ENCODE measurements at places on chromosomes 5 and 9.

- no peak for DNase-seq
Observed at GRCh38 chr5:417301-418161, 25.4 kb upstream of the EXOC3 start.

DNA sequence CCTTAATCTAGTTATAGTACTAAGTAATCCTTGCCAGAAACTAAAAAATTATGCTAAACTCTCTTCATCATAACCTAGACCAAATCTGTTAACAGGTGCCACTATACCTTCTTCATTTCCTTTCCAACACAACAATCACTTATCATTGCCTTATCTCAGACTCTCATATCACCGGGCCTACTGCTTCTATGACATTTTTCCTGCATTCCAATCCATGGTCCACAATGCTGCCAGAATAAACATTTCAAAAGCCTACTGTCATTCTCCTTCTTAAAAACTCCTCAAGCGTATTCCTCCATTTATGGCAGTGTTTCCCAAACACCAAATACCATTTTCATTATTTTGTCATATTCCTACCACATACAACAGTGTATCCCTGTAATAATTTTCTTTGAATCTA lies 6.5 kb downstream of the PPP6C start:
- DNase-seq = no peak

DNA sequence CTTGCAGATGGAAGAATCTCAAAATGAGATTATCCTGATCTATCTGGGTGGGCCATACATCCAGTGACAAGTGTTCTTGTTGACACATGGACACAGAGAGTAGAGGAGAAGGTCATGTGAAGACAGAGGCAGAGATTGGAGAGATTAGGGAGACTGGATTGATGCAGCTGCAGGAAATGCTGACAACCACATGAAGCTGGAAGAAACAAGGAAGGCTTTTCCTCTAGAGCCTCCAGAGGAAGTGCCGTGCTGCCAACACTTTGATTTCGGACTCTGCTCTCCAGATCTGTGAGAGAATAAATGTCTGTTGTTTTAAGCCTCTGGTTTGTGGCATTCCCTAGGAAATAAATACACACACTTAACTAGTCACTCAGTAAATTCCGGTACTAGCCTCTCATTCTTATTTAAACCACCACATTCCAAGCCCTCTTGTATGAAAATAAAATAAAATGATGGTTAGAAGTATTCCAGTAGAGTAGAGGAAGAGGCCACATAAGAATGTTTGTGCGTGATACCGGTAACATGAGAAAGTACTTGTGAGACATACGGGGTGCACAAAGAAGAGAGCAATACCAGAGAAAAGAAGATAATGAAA lies 110.9 kb upstream of the DMAC1 start:
- no peak for DNase-seq

- no peak for DNase-seq
Observed at GRCh38 chr9:14846871-14847311, 63.3 kb downstream of the FREM1 start.
